ENCODE measurements at places on chromosomes 12 and 14.

GRCh38 chr14:56324856-56325699, 206.9 kb downstream of the PELI2 start:
- no peak for DNase-seq

GRCh38 chr12:42477941-42478340, 111.6 kb downstream of the PRICKLE1 start:
- DNase-seq: no peak

GRCh38 chr12:45388545-45388944, 172.7 kb downstream of the ANO6 start:
- DNase-seq: peak; percentile 20

- no peak for DNase-seq
Observed at GRCh38 chr14:69039288-69039628, 60.2 kb upstream of the ACTN1 start.

GRCh38 chr12:69163681-69164362, 75.5 kb upstream of the CPSF6 start:
- no peak for DNase-seq

GRCh38 chr14:104871145-104871655, 6.1 kb downstream of the CEP170B start:
- DNase-seq: no peak

DNA sequence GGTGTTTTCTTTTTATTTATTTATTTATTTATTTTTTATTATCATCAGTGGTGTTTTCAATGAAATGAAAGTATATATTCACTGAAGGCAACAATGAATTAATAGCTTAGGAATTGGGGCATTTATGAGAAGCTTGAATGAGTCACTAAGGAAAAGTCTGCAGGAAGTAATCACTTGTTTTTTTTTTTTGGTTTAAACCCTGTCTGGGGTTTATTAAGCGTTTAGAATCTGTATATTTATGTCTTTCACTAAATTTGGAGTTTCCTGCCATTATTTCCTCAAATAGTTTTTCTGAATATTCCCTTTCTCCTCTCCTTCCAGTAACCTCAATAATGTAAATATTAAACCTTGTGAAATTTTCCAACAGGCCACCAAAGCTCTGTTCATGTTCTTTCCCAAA, 85.5 kb downstream of the TESC start:
- no peak for DNase-seq
